NCI-H2171 treated with DMSO at 0.1 percent for 48 hours (cell line): ENCODE measurements at places on chromosomes 3 and 15.

GRCh38 chr3:73437828-73438227 lies 186.9 kb downstream of the PDZRN3 start:
- DNase-seq, result no peak

DNA sequence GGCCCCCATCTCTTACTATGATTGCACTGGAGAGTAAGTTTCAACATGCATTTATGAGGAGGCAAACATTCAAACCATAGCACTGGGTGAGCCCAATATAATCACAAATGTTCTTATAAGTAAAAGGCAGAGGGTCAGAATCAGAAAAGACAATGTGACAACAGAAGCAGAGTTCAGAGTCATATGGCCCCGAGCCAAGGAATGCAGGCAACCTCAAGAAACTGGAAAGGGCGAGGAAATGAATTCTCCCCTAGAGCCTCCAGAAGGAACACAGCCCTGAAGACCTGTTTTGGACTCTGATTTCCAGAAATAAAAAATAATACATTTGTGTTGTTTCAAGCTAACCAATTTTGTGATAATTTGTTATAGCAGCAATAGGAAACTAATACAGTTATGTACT lies 81.3 kb upstream of the ABI3BP start:
- DNase-seq, result no peak

DNA sequence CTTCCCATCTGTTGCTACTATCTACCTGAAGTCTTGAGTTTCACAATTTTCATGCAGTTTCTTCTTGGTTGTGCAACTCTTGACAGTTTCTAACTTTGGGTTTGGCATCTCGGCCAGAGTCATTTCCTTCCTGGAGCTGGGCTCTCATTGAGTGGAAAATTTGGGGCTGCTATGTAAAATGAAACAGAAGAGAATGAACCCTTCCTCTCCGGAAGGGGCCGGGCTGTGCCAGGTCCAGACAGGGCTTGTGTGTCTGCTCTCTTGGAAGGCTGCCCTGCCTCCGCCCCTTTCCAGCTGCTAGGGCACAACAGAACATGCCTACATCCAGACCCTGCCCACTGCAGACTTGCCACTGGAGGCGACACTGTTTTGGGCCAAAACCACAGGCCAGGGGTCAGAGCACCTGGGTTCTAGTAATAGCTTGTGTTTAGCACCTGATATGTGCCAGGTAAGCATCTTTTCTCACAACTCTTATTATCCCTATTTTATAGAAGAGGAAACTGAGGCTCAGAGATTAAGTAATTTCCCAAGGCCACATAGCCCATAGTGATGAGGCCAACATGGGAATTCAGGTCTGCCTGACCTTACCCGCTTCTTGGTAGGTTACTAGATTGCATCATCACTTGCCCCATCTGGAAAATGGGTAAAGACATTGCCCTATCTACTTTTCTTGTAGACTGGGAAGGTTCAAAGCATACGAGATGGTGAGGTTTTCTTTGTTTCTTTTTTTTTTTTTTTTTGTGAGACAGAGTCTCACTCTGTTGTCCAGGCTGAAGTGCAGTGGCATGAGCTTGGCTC lies 25.0 kb downstream of the IRAK2 start:
- peak; percentile 22 for DNase-seq

DNA sequence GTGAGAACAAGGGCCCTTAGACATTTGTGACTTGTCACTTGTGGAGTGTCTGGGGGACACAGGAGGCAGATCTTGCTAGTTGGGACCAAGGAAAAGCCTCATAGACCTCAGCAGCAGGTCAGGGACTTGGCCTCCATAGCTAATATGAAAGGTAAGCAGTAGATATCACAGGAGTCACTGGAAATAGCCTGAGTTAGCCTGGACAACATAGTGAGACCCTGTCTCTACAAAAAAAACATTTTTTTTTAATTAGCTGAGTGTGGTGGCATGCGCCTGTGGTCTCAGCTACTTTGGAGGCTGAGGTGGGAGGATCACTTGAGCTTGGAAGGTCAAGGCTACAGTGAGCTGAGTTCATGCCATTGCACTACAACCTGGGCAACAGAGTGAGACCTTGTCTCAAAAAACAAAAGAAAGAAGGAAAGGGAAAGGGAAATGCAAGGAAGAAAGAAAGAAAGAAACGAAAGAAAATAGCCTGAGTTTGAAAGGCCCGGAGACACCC lies 37.1 kb upstream of the CLK3 start:
- no peak for DNase-seq

DNA sequence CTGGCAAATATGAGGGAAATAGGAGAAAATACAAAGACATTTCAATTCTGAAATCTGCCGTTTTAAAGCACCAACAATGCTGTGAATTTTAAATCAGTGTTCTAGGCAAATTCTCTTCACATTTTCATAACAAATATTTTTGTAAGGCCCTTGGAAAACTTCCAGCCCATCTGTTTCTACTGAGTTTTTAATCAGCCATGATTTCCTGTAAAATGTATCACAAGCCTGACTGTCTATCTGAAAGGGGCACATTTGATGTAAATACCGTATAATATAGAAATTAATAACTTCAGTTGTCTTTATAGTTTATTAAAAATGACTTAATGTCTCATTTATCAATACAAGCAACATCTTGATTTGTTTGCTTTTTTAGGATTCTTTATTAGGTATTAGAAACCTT lies 454.7 kb downstream of the PYDC2 start:
- DNase-seq, result no peak

DNA sequence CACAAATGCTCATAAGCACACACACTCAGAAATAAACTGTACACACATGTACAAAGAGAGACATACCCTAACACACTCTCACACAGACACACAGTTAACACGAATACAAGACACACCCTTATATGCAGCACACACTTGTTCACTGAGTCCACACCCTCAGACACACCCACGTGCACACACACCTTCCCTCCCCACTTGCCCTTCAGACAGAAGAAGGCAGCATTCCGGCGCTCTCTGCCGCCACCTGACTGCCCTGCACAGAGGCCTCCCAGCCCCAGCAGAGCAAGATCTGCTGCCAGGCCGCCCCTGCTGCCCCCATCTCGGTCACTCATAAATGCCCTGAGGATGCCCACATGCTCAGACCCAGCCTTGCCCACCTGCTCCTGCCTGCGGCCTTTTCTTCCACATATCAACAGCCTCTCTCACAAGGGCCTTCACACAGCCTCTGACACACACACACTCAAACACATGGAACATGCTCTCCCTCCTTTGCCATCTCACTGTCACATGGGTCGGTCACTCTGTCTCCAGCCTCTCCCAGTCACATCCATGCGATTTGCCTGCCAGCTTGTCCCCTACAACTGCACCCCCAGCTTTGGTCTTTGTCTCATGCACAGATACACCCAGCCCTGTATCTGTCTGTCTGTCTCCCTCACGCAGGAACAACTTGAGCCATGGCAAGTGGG lies 71.1 kb downstream of the EPHB3 start:
- DNase-seq, result no peak

DNA sequence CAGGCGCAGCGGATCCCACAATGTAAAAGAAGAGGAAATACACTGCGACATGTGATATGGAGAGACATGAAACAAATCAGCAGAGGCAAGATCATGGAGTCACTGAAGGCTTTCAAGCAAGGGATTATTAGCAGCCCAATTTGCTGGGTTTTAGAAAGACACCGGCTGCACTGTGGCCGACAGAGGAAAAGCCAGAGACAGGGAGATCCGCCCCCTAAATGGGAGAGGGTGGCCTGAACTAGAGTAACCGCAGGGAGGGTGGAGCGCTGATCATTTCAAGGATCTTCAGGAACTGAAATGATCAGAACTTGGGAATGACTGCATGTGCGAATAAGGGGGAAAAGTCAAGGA lies 612 bp upstream of the C15orf40 start:
- DNase-seq, result no peak
